NCI-H187 (cell line): ENCODE measurements at places on chromosomes 7 and 10.

DNA sequence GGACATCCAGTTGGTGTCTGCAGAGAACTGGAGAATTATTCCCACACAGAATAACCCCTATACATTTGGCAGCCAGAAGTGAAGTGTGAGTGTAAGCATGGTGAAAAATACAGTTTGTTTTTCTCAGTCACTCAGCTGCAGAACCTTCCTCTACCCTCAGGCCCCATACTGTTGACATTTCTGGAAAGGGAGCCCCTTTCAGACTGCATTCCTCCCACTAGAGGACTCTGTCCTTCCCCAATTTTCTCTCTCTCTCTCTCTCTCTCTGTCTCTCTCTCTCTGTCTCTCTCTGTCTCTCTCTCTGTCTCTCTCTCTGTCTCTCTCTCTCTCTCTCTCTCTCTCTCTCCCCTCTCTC is 86.8 kb upstream of the STEAP1B start:
- no peak for DNase-seq

- no peak for DNase-seq
These were observed 30.2 kb downstream of the WBP1L start for GRCh38 chr10:102773986-102774385.

GRCh38 chr10:79153745-79154144 is 85.0 kb downstream of the ZMIZ1 start:
- DNase-seq = no peak

DNA sequence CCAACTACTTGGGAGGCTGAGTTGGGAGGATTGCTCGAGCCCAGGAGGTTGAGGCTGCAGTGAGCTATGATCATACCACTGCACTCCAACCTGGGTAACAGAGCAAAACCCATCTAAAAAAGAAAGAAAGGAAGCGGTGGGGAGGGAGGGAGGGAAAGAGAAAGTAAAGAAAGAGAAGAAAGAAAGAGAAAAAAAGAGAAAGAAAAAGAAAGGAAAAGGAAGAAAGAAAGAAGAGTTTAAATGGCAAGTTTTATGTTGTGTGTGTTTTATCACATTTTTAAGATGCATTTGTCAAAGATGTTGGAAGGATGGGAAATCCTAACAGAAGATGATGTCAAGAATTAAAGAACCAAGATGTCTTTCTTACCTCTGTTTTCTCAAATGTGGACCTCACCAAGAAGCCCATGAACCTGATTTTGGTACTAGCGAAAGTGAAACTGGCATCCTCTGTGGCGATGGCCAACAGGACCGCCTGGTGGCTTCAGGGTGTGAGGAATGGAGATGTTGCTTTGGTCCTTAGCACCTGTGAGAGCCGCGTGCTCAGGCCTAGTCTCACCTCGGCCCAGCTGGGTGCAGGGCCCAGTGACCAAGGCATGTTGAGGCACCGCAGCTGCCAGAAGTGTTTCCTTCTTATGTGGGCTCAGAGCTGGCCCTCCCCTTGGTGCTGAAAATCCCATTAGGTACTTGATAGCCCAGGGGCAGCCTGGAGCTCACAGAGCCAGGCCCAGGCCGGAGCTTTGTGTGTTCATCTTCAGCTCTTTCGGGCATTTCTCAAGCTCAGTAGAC is 9.8 kb downstream of the UCMA start:
- no peak for DNase-seq

DNA sequence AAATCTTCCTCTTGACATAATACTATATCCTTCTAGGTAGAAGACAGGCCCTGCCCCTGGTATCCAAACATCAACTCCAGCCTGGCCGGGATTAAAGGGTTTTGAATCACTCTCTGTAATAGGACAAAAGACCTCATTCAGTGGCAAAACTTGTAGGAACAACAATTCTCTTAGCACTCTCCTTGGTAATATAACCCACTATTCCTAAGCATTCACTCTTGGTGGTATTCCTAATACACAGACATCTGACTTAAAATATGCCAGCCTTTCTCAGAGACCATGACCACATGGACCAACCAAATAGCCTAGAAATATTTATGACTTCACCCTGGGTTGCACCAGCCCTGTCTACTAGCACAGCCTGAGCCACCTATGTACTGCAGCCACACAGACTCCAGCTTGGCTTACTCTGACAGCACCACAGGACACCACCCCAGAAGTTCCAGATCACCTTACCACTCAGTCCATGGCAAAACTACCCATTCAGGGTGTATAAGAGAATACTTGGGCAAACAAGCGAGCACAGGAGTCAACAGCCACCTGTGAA is 244.9 kb upstream of the NEBL start:
- no peak for DNase-seq

- DNase-seq = no peak
These were observed 13.3 kb downstream of the ZNF804B start for GRCh38 chr7:88772776-88773175.

DNA sequence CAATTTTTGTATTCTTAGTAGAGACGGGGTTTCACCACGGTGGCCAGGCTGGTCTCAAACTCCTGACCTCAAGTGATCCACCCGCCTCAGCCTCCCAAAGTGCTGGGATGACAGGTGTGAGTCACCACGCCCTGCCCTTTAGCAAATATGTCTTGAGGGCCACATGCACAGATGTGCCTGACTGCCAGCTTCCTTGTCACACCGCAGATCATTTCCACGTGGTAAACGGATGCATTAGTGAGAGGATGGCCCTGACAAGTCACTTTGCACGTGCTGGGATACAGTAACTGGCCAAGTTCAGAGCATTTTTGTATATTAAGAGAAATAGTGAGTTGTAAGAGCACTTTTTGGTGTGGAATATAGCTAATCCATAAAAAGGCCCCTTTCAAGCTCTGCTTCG is 44.3 kb upstream of the FAM180A start:
- DNase-seq = no peak

- no peak for DNase-seq
These were observed 10.1 kb downstream of the GDF2 start for GRCh38 chr10:47332371-47332770.

DNA sequence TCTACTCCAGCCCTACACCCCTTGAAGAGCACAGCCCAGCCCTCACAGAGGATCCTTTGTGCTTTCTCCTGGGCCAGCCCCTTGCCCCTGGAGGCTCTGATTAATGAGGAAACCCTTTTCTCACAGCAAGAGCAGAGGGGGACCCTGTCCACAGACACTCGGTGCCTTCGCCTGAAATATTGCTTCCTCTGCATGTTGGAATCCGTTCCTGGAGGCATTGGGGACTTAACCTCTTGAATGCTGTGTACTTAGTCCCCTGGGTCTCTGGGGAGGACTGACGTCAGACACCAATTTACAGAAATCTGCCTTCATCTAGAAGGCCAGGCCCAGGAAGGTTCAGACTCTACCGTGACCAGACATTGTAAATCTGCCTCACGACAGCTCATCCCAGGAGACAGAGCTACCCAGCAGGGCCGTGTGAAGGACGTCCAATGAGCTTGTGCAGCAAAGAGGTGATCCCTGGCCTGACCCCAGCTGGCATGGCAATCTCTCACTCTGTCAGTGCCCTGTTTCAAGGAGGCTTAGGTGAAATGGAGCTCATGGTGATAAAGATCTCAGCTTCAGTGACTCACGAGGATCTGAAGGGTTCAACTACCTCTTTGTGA is 8.1 kb upstream of the TMEM72 start:
- peak; percentile 12 for DNase-seq

GRCh38 chr7:8932751-8933150 is 499.3 kb downstream of the NXPH1 start:
- DNase-seq = no peak

DNA sequence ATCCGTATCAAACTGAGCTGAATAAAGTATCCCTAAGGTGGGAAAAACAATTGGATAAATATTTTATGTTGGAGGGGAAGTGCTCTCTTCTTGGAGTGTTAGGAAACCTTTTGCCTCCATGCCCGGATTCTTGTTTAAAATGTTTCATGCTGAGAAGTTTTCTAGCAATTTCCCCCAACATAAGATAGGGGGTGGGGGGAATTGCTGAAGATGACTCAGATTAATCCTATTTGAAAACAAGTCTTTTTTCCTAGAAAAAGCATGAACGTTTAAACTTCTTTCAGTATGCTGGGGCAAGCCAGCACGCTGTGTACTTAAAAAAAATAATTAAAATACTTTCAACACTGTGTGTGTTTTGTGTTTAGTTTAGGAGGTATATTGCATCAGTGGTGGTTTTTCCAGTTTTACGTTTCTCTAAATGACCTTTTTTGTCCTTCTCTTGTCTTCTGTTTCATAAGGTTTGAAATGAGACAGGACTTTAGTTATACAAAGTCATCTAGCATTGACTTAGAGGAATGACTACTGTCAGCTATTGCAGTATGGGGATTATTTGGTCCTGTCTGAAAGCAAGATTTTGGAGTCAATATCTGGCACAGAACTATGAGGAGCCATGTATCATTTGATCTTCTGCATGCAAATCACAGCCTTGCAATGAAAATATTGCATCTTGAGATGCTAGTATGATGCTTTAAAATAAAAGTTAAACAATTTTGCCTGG is 295.9 kb downstream of the GATA3 start:
- no peak for DNase-seq

- DNase-seq = no peak
These were observed 4.8 kb downstream of the IDE start for GRCh38 chr10:92569071-92569470.

- DNase-seq = no peak
These were observed 1.2 kb downstream of the FOXK1 start for GRCh38 chr7:4683043-4683883.

GRCh38 chr7:117092785-117093184 is 139.5 kb downstream of the ST7 start:
- no peak for DNase-seq

- DNase-seq = no peak
These were observed 1.3 kb downstream of the FGFR2 start for GRCh38 chr10:121596689-121597503.

DNA sequence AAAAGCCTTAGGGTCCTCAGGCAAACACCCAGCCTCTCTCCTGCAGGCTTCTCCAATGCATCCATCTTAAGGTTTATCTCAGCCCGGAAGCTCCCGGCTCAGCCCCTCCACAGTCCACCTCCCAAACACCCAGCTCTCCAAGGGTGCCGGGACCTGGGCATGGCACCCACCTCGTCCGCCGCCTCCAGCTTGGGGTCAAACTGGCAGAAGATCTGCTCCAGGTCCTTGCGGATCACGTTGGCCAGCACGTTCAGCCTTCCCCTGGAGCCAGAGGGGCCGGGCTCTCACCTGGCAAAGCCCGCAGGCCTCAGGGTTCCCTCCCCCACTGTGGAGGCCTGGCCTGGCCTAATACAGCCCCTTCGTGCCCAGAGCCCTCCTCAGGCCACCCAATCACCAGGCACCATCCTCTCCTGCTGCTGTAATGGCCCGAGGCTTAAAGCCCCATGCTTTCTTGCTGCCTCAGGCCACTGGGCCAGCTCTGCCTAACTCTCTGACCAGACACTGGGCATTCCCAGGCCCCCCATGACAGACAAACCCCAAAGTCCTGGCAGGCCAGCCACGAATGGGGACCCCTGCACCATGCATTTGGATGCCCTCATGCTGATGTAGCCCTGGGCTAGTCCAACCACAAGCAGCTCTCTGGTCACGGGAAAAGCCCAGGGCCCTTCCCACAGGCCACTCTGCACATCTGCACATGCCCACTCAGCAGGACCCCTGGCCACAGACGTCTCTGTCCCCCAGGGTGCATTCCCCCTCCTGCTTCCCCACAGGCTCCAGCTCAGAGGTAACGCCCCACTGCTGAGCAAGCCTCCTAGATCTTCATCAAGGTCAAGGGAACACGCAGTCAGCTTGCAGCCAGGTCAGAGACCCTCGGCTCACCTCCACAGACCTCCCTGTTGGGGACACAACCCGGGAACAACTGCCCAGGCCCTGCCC is 12.3 kb downstream of the OGDHL start:
- no peak for DNase-seq

GRCh38 chr7:25894902-25895791 is 256.9 kb upstream of the NFE2L3 start:
- DNase-seq = no peak

DNA sequence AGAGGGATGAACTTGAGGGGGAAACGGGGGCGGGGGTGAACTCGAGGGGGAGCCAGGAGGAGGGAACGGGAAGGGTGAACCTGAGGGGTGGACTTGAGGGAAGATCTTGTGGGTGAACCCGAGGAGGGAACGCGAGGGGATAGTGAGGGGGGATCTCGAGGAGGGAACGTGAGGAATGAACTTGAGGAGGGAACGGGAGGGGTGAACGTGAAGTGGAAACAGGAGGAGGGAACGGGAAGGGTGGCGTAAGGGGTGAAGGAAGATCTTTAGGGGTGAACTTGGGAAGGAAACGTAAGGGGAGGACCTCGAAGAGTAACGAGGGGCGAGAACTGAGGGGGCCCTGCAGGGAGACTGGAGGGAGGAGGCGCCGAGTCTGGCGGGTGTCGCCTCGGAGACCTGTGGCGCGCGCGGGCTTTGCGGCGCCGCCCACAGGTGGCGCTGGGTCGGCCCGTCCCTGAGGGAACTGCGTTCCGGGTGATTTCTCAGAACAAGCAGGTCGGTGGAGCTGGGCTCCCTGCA is 651 bp downstream of the MYO3A start:
- no peak for DNase-seq

DNA sequence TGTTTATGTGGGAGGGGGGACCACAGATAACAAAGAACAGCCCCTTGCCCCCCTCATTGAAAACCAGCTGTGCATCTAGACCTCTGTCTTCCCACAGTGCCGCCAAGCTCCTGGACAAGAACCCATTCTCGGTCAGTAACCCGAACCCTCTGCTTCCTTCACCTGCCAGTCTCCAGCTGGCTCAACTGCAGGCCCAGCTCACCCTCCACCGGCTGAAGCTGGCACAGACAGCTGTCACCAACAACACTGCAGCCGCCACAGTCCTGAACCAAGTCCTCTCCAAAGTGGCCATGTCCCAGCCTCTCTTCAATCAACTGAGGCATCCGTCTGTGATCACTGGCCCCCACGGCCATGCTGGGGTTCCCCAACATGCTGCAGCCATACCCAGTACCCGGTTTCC is 91.0 kb upstream of the PDCD4 start:
- DNase-seq = peak; percentile 37

DNA sequence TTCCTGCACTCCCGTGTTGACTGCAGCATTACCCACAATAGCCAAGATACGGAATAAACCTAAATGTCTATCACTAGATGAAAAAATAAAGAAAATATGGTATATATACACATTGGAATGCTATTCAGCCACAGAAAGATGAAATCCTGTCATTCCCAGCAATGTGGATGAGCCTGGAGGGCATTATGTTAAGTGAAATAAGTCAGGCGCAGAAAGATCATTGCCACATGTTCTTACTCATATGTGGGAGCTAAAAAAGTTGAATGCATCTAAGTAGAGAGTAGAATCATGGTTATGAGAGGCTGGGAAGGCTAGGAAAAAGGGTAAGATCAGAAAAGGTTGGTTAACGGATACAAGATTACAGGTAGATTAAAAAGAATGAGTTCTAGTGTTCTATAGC is 219.1 kb upstream of the MKI67 start:
- no peak for DNase-seq

DNA sequence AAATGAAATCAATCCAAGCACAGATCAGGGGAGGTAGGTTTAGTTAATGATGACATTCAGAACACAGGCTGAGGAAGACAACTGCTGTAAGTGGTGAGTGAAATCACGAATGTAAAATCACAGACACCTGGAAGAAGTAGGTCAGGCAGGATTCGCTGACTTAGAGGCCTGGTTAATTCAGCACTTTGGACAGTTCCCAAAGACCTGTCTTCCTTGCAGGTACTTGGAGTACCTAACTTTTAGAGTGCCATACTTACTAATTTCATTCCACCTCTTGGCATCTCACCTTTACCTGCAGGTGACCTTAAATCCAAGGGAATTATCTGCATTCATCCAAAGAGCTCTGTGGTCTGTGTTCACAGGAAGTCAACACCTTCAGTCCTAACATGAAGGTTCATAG is 822.3 kb downstream of the PHTF2 start:
- DNase-seq = no peak
